ENCODE measurements at places on chromosomes 11 and 22.

DNA sequence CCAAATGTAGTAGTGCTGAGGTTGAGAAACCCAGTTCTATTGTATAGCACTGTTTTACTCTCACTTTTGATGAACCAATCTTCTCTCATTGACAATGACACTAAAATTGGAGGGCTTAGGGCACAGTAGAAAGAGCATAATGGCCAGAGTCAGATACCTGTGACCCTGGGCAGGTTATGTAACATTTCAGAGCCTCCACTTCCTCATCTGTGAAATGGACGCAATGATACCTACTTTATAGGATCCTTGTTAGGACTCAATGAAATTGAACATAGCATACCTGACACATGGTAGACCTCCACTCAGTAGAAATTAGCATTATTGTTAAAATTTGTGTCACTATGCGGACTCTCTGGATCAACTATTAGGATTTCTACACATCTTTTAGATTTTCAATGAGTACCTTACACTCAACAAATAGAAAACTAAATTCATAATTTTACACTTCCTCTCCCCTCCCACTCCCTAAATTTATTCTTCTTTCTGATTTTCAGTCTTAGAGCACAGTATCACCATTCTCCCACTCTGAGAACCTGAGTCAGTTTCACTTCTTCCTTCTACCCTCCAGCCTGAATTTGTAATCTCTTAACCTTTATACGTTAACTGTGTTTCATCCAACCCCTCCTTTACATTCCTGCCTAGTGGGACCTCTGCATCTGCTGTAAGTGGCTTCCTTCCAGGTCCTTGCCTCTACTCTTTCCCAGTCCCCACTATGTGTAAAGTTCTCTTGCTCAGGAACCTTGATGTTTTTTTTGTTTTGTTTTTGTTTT lies 78.3 kb downstream of the MICAL2 start:
- no peak for DNase-seq

- DNase-seq, result no peak
Observed at GRCh38 chr11:6655790-6656583, at the start of gene DCHS1. DCHS1 (minus strand) TSS chr11:6655809; CDS start chr11:6641613, 14,196 bp downstream.

DNA sequence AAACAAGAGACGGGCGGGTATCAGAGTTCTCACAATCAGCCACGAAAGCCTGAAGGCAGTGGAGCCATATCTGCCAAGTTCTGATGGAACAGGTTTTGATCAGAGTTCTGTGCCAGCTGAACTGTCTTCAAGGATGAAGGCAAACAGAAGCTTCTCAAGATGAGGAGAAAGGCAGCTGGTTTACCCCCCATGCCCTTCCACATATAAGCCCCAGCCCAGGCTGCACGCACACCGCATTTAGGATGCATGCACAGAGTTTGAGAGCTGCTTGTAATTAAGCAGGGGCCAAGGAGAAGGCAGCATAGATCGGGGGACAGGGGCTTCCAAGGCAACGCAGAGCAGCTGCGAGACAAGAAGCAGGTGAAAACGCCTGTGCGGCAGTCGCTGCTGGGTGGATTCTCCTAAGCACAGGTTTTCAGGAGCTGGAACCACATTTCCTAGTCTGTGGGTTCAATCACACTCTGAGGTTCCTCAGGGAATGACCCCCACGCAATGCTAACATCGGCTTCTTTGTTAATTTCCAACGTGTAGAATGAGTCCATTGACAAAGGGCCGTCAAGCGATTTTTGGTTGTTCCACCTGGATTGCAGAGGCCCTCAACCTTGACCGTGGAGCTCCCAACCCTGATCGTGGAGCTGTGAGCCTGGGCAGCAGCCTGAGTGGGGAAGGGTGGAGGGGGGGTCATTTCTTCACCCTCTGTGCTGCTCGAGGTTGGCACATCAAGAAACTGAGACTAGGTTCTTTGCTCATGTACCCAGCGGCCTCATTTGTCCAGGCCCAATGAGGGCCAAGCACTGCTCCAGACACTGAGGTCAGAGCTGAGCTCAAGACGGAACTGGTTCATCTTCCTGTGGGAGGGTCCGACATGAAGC lies 81.7 kb upstream of the SHISAL1 start:
- DNase-seq, result no peak

GRCh38 chr11:76491644-76492043 lies 46.8 kb downstream of the EMSY start:
- no peak for DNase-seq

DNA sequence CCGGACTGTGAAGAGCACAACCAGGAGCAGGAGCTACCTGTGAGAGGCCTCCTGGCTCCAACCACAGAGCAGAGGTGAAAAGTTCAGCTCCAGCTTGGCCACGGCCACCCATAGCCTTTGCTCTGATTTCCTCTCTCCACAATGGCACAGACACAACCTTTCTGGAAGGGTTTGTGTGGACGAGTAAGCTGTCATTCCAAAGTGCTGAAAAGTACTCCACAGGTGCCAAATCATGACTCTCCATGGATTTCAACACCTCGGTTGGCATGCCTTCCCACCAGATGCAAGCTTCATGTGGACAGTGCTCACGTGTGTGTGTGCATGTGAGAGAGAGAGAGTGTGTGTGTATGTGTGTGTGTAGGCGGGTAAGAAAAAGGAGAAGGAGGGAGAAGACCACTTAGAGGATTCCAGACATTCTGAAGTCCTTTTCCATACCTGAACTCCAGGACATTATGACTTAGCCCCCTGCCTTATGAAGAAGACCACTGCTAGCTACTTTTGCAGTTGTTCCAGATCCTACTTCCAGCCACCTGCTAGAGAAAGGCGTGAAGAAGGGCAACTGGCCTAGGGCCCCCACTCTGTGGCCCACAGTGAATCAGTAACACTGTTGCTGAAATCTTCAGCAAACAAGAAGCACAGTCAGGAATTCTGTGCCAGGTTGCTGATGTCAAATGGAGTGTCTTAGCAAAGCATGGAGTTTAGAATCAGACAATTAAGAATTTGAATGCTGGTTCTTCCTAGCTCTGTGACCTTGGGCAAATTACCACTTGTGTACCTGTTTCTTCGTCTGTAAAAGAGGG lies 13.9 kb upstream of the NAV2 start:
- DNase-seq, result no peak

GRCh38 chr11:92717240-92717639 lies 252.2 kb upstream of the MTNR1B start:
- no peak for DNase-seq

DNA sequence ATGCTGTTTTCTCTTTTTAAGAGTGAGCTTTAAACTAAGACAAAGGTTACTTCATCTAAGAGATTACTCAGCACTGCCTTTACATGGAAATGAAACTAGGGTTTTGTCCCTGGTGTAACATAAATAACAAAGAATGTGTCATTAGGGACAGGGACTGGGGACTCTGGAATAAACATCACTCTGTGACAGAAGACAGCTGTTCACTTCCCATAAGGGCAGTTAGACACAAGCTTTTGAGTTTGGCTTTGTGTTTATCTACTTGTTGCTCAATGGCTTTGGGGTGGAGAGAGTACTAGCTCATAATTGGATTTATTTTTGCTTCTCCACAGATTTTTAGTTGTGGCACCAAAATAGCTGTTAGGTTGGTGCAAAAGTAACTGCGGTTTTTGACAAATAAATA lies 154.5 kb downstream of the OR4C45 start:
- no peak for DNase-seq

DNA sequence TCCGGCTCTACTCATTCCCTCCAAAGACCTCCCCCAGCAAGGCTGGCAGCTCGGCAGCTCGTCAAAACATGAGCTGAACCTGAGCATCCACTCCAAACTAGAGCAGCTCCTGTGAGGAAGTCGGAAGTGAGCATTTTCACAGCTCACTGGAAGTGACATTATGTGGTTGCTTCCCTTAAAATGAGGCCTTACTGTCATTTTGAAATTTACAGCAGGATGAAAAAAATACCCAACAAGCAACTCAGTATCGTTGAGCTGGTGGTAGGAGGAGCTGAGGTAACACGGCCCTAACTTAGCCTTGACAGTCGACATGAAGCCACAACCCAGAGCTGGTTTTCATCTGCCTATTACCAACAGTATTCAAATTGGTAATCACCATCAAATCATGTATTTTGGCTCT lies 38.0 kb upstream of the ARFGAP3 start:
- DNase-seq, result peak; percentile 10

GRCh38 chr11:68053117-68053516 lies 14.3 kb downstream of the TCIRG1 start:
- DNase-seq, result no peak

DNA sequence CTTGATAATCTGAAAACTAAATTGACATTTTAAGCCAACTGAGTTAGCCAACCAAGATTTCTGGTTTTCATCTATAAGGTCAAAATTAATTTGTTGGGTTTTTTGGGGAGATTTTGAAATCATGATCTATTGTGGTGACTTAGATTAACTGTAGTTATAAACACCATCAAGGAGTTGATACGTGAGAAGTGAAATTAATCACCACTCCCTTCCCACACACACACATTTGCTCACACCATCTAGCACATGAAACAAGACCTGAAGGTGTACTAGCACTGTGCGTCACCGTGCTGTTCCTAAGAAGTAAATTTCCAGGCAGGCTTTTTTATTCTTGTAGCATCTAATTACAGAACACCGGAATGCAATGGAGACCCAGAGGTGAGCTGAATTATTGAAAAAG lies 2.1 kb downstream of the OR5B21 start:
- DNase-seq, result no peak

- DNase-seq, result no peak
Observed at GRCh38 chr22:35703861-35704584, 13.6 kb upstream of the APOL5 start.

- DNase-seq, result no peak
Observed at GRCh38 chr11:12581923-12582322, 92.3 kb upstream of the TEAD1 start.

DNA sequence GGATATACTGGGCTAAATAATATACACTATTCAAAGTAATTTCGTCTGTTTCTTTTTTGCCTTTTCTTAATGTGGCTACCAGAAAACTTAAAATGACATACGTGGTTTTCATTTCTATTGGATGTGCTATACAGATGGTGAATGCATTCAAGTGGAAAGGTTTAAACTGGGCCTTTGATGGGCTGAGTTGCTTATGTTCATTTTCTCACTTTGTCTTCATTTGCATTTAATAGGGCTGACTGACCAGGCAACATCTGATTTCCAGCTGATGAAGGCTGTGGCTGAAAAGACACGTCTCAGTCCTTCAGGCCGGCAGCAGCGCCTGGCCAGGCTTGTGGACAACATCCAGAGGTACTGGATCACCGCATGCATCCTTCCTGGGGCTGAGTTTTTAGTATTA lies 27.9 kb downstream of the PIWIL4 start:
- no peak for DNase-seq

DNA sequence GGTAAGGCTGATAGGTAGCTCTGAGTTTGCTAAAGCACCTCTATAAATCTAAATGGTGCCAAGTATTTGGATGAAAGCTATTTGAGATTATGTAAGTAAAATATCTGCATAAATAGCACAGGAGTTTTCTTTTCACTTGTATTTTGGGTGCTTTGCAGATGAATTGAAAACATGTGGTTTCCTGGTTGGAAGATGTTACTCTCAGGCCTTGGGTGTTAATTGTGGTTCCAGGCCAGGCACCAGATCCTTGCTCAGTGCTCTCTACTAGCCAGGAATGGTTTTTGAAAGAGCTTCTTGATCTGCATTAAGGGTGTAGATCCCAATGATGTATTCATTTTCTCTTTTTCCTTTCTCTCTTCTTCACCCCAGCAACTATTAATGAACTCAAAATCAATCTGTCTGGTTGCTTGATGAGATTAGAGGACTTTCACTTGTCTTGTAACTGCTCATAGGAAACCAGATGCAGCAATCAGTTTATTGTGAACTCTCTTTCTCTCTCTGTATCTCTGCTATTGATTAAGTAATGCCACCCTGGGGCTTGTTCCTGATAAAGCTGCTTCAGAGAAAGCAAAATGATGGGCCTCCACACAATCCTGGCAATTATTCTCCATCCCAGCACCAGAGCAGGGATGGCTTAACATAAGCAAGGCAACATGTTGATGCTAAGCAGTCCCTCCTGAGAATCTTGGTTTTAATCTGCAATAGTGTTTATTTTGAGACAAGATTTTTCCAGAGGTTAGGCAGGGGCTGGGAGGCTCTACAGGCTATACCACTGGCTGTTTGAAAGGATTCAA lies 147.0 kb upstream of the NTM start:
- no peak for DNase-seq

DNA sequence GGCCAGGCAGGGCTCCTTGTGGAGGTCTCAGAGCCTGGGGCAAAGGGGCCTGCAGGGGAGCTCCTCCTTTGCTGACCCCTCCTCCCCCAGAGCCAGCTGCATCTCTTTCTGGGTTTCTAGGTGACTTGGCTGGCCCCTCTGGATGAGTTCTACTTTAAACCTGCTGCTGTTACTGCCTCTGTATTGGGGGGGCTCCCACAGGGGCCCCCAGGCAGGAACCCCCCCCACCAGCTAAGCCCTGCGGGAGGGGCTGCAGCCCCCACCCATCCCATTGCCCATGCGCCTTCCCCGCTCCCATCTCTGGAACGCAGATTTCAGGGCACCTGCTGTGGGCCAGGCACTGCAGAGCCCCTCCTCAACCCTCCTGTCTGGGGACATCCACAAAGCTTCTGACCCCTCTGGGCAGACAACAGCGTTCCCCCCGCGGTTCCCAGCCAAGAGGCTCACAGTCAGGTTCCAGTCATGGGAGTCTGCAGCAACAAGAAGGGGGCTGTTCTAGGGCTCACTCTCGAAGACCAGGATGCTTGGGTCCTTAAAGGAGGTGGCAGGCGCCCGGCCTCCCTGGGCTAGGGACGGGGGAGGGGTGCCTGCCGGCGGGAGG lies 815 bp upstream of the PLCB3 start:
- no peak for DNase-seq

DNA sequence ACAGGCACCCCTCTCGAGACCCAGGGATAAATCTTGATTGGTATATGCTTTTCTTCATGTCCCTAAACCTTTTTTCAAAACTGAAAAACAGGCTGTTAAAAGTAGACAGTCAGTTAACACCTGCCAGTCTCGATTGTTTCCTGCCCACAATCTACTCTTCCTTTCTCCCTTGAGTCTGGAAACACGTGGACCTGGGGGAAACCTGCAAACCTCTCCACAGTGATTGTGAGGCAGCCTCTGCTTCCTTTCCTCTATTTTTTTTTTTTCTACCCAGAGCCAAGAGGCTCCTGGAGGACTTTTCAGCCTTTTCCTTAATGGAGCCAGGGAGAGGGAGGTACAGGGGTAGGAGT lies 69.4 kb upstream of the CLMP start:
- DNase-seq, result peak; percentile 73

- no peak for DNase-seq
Observed at GRCh38 chr22:50278461-50278860, 8.3 kb upstream of the MAPK11 start.

DNA sequence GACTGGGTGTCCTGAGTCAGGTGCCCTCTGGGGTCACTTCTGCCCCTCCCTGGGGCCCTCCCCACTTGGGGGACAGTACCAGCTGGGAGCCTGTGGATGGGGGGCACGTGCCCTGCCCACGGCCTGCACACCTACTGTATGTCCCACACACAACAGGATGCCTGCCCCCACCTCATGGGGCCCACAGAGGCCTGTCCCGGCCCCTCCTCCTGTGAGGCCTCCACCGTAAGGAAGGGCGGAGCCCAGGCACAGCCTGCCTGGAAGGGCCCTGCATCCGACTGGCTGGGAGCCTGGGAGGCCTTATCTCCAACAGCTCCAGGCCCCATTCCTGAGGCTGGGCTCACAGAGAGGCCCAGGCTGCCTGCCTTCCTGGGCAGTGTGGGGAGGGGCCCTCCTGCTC lies 47.8 kb downstream of the BRSK2 start:
- no peak for DNase-seq

- DNase-seq, result no peak
Observed at GRCh38 chr11:10659339-10660216, 34.0 kb downstream of the IRAG1 start.

GRCh38 chr11:72220696-72221363 lies 3.7 kb upstream of the INPPL1 start:
- no peak for DNase-seq
